ENCODE measurements at places on chromosomes 4 and X.

DNA sequence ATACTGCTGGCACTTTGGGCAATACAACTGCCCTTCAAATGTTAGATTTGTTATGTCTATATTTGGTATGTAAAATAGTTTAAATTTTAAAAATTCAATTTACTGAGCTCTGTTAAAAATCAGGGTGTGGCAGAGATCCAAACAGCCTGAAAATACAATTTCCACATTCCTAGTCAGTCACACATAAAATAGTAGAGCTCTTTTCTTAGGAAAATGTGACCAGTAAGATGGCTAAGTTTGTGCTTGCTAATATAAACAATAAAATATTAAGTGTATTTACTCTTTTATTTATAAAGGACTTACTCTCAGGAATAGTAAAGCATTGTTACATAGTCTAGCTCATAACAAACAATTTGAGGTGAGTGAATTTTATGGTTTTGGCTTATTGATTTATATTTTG is 200.2 kb downstream of the DKK2 start:
- peak; percentile 80 for ATAC-seq

DNA sequence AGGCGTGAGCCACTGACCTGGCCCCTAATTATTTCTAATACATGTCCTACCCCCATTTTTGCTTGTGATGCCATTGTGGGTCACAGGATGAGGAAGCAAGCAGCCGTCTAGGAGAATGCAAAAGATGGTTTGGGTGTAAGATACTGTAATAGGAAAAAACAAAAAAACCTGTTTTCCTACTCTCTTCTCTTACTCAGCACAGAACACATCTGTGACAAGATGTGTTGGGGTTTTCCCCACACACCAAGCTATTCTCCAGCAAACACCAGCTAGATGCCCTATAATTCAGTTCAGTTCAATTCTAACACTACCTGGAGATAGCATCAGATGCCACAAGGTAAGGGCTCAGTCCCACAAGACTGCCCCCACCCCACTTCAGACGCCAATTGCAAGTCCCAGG is 15.3 kb upstream of the HPRT1 start:
- ATAC-seq, result no peak

- no peak for ATAC-seq
These were observed 284.2 kb downstream of the PACRGL start for GRCh38 chr4:20984576-20984836.

DNA sequence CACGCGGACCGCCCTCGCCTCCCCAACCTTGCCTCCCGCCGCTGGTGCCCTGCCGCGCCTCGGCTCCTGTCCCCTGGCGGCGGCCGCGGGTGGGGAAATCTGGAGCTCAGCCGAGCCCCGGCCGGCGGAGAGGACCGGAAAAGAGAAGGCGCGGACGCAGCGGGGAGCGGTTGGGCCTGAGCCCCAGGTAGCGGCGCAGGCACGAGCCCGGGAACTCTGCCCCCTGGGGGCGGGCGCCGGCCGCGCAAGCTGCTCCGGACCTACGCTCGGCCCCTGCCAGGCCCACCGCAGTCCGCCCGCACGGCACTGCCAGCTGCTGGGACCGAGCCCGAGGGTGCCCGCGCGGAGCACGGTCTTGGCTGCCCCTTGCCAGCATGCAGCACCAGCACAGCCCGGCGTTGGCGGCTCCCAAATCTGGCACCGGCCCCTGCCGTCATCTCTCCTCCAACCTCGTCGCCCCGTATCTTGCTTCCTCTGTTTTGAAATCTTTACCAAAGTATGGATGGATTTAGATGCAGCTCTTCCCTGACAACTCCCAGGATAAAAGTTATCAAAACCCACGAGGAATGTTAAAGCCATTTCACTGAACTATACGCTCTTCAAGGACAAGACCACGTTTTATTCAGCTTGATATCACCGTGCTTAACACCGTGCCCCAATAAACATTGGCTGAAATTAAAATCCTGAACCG is at the start of gene PRSS12:
Gene PRSS12, minus strand, starts transcription at position 161 of the 691 bp plus-strand sequence. CDS start 283 bp downstream, outside the sequence.
- ATAC-seq, result peak; percentile 96

GRCh38 chr4:119244832-119245231 is 32.3 kb downstream of the USP53 start:
- ATAC-seq, result no peak

All from SK-N-SH treated with all-trans-retinoic acid at 6 μM for 48 hours (cell line).